ENCODE measurements at places on chromosomes 5 and 9. TPM values are rescaled to one million over a fixed set of nuclear protein-coding genes. Genes with fewer than 3 reads are reported as not detected.
A peak's percentile ranks its signal among the peaks of the same experiment; 100 is the strongest.

DNA sequence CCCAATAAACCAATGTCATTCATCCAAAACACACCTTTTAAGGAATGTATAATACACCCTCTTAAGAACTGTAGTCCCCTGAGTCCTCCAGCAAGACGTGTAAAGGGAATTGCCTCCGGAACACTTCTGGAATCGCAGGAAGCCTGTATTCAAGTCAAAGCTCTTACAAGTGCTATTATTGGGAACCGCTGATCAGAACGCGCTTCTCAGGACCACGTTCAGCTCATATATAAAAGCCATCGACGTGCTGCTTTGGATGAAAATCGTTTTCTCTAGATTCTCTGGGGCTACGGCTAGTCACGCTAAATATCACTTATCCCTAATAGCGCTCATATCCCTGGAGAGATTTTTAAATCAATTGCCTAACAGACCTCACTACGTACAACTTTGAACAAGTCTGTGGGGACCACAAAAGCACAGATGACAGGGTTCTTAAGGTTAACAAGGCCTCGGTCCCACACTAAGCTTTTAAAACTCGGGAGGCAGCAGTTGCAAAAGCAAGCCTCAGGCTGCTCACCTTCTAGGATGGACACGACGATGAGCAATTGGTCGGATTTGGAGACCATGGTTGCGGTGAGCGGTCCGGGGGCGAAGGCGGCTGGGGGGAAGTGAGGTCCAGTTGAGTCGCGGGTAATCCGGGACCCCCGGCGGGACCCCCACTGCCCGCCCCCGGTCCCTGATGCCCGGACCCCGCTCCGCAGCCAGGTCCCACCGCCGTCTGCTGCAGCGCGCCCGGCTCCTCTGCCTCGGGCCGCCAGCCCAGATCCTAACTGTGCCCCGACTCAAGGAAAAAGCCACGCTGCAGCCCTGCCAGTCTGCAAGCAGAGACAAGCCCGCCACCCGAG is 548 bp downstream of the CEP120 start:
- peaks cover 20% of the 10 kb centered on the region for H3K36me3 ChIP-seq
- H3K27ac ChIP-seq, result no peak overlapping the region
- H3K4me1 ChIP-seq, result peaks cover 25% of the 10 kb centered on the region
- DNase-seq, result peak; percentile 27

Gene ITGA2
- total RNA-seq, result 4.0 TPM

GRCh38 chr9:8521112-8521511 is 721.5 kb upstream of the DMAC1 start:
- DNase-seq, result no peak
- H3K36me3 ChIP-seq, result no peaks in the 10 kb centered on the region
- no peak overlapping the region for H3K27ac ChIP-seq

DNA sequence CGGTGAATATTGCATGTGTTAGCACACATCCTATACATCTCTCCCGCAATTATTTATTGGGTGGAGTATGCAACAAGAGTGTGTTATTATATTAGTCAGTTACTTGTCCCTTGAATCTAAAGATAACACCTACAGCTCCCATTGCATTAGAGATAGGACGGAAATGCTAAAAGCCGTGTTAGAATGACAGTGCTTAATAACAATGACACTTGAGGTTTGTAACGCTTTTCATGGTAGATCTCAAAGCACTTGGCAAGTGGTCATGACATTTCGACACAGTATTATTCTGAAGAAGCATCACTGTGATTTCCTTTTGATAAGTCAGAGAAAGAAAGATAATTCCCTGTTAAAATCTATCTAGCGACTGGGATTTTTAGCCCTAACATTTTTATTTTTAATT is 33.4 kb upstream of the TRIO start:
- H3K36me3 ChIP-seq, result no peaks in the 10 kb centered on the region
- no peak overlapping the region for H3K27ac ChIP-seq
- no peak overlapping the region for H3K4me3 ChIP-seq
- DNase-seq, result no peak

GRCh38 chr9:115999498-115999897 is 154.1 kb upstream of the PAPPA start:
- no peaks in the 10 kb centered on the region for H3K4me1 ChIP-seq
- DNase-seq, result no peak

Gene WHRN
- total RNA-seq, result 0.64 TPM

Gene ARSI
- total RNA-seq, result not detected

Gene SLC34A1
- total RNA-seq, result 0.12 TPM

GRCh38 chr5:170434966-170435605 is 45.9 kb upstream of the KCNMB1 start:
- no peak overlapping the region for H3K4me3 ChIP-seq
- no peaks in the 10 kb centered on the region for H3K36me3 ChIP-seq
- peaks cover 3% of the 10 kb centered on the region for H3K27me3 ChIP-seq
- H3K27ac ChIP-seq, result no peak overlapping the region
- no peaks in the 10 kb centered on the region for H3K4me1 ChIP-seq

GRCh38 chr5:100319885-100320284 is 215.3 kb upstream of the FAM174A start:
- H3K27ac ChIP-seq, result no peak overlapping the region
- H3K4me3 ChIP-seq, result no peak overlapping the region
- no peak for DNase-seq
- no peaks in the 10 kb centered on the region for H3K4me1 ChIP-seq
- no peaks in the 10 kb centered on the region for H3K36me3 ChIP-seq
- H3K27me3 ChIP-seq, result no peaks in the 10 kb centered on the region

DNA sequence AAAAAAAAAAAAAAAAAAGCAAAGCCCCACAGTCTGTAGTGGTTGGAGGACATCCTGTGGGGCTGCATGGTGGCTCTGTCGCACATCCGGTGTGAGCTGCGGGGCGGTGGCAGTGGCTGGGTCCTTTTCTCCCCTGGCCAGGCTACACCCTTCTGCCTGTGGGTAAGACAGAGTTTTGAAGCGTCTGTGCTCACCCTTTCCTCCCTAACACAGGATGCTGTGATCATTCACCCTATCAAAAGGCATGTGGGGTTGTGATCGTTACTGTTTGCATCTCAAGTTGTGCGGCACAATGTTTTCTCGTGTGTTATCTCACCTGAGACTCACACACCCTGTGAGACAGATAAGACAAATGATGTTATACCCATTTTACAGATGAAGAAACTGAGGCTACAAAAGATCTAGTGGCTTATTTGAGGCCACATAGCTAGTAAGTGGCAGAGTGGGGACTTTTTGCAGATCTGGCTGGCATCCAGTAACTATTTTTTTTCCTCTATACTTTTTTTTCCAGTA is 17.5 kb downstream of the IRF1 start:
- peaks cover 87% of the 10 kb centered on the region for H3K4me1 ChIP-seq
- peak overlapping the region; percentile 92 for H3K27ac ChIP-seq
- peak overlapping the region; percentile 31 for H3K4me3 ChIP-seq
- DNase-seq, result peak; percentile 92

DNA sequence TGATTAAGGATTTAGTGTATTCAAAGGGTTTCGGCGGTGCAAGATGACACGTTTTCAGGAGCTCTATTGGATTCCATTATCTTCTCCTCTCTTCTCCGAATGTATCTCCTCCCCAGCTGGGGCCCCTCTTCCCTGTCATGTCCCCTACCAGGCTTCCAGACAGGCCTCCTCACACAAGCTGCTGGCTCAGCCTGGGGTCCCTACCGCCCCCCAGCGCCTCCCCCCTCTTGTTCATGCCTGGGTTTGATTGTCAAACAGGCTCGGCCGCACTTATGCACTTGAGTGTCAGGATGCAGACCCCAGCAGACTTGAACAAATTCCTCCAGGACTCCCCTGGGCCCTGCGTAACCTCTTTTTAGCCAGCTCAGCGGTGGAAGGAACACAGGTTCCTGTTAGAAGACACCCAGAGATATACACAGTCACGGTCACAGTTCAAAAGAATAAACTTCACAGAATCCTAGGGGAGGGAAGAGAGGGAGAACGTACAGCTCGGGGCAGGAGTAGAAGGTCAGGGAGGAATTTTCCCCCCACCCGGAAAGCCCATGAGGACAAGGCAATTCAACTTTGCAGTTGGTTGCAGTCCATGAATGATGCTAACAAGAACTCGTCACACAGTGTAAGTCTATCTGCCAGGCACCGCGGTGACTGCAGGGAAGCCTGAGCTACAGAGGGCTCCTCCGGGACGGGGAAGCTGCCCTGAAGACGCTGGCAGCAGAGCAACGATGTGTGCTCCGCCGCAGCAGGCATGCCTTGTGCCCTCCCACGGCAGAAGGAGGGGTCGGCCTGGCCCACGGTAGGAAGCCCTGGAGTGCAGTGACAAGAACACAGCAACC is 560.0 kb downstream of the BNC2 start:
- H3K27ac ChIP-seq, result no peak overlapping the region
- H3K27me3 ChIP-seq, result no peaks in the 10 kb centered on the region
- DNase-seq, result no peak
- no peaks in the 10 kb centered on the region for H3K36me3 ChIP-seq
